ENCODE measurements at places on chromosomes 4 and X. TPM values are rescaled to one million over a fixed set of nuclear protein-coding genes. Genes with fewer than 3 reads are reported as not detected.

The MAGED4 gene
- total RNA-seq = 1.1 TPM

DNA sequence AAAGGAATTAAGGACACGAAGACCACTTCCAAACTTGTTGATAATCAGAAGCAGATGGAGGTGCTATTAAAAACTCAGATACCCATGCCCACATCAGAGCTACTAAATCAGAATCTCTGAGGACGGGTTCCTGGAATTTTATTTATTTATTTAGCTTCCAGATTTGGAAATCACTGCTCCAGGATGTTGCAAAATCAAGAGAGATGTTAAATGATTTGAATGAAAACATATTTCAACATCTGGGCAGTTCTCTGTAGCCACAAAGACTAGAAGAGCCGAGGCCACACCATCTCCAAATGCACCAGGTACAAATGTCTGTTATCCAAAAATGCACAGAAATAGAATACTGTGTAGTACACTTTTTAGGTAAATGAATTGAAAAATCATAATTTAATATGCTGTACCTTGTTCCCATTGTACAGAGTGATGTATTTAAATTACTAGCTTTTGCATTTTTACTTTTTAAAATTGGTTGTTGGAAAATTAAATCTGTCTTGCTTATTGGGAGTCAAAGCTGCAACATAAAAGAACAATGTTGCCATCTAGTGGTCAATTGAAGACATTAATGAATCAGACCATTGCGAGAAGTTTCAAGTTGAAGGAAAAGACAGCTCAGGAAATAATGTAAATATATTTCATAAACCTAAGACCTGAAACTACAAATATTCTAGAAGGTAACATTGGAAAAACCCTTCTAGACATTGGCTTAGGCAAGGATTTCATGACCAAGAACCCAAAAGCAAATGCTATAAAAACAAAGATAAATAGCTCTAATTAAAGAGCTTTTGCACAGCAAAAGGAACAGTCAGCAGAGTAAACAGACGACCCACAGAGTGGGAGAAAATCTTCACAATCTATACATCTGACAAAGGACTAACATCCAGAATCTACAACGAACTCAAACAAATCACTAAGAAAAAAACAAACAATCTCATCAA, 151.3 kb upstream of the TTC29 start:
- no peak for DNase-seq

The CENPVL2 gene
- total RNA-seq = not detected

- DNase-seq = peak; percentile 37
These were observed 77.5 kb downstream of the RLIM start for GRCh38 chrX:74536832-74537371.

DNA sequence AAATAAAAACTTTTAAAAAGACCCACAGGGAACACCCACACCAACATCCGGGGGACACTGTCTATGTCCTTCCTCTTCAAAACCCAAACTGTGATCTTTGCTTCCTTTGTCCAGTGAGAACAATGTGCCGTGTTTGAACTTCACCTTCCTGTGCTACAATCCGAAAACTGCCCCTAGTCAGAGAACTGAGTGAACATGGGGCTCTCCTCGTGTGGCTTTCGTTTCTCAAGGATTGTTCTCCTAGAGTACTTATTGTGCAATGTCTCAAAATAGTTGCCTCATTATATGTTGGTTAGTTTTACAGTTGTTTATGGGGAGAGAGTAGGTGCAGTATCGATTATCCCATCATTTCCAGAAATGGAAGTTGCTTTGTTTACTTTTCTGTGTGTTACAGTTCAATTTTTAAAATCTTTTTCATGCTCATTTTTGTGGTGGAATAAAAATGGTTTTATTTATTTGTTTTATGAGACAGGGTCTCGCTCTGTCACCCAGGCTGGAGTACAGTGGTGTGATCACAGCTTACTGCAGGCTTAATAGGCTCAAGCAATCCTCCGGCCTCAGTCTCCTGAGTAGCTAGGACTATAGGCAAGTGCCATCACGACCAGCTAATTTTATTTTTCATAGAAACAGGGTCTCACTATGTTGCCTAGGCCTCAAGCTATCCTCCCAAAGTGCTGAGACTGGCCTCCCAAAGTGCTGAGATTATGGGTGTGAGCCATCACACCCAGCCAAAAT, 29.9 kb downstream of the RBMX start:
- DNase-seq = no peak

DNA sequence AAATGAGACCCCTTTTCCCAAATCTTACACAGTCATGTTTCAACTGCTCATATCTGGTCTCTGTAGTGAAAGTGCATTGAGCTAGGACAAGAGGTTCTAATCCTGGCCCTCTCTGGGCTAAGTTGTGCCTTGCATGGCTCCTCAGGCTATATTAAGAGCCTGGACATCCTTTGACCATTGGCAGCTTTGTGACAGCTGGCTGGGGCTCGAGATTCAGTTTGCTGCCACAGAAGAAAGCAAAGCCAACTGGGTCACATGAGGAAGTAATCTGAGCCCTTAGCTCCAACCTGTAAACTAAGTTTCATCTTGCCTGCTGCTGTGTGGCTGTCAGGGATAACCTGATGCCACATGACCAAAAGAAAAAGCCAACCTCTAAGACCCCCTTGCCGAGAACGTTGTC, 51.8 kb upstream of the JADE1 start:
- peak; percentile 75 for DNase-seq

DNA sequence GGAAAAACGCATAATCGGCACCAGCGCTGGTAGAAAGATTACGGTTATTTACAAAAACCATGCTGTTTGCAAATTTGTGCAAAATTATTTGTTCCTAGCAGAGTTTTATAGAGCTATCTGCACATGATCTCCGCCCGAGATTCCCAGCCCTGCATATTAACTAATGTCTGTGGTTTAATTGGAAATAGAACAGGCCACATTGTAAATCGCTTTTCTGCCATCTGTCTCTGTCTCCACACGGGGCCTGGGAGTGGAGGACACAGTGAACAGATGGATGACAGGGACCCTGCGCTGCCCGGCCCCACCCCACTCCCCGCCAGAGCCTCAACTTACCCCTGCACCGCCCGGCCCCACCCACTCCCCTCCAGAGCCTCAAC, 126.9 kb downstream of the FAM53A start:
- no peak for DNase-seq

The PNMA6A gene
- 1.9 TPM for total RNA-seq

DNA sequence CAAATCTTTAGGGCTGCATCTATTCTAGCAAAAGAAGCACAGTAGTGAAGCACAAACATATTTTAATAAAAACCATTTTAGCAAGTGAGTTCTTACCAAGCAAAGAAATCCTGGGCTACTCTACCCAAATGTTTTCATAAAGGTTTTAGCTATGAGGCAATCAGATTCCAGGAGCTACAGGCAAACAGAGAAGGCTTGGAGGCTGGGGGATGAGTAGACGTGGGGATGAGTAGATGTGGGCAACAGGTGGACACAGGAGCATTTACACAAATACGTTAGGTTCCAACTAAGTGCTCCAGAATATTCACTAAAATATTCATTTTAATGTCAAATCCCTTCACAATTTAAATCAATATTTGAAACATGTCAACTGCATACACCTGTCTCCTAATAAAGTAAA, 34.5 kb downstream of the ATP11C start:
- DNase-seq = no peak

DNA sequence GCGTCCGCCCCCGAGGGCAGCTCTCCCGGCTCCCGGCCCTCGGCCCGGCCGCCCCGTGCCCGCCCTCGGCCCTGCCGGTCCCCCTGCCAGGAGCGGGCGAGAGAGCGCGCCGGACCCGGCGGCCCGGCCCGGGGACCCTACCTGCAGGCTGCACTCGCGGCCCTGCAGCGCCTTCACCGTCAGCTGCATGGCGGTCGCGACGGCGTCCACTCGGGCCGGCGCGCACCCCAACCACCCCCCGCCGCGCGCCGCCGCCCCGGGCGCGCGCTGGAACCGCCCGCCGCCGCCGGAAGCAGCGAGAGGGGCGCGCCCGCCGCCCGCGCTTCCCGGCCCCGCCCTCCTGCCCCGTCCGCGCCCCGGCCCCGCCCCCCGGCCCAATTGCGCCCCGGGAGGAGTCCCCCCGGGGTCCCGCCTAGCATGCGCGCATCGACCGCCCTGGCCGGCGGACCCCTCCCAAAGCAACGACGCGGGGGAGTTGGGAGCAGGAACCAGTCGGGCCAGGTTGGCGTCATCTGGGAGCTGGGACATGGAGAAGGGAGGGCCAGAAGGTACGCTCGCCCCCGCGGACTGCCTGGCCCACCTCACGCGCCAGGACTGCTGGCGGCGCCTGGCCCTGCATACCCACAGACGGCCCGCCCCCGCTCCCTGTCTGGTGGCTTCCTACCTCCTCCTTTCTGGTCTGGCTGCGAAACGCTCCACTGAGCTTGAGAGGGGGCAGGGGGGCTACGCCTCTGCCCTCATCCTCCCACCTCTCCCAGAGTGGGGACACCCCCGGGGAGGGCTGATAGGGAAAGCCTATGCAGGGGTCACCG, at the start of gene UBL4A:
TSS of gene UBL4A (minus strand) at position 220 of the 812 bp plus-strand sequence. CDS start at position 189, 31 bp downstream.
- DNase-seq = peak; percentile 78

The PHKA1 gene
- 17.3 TPM for total RNA-seq

DNA sequence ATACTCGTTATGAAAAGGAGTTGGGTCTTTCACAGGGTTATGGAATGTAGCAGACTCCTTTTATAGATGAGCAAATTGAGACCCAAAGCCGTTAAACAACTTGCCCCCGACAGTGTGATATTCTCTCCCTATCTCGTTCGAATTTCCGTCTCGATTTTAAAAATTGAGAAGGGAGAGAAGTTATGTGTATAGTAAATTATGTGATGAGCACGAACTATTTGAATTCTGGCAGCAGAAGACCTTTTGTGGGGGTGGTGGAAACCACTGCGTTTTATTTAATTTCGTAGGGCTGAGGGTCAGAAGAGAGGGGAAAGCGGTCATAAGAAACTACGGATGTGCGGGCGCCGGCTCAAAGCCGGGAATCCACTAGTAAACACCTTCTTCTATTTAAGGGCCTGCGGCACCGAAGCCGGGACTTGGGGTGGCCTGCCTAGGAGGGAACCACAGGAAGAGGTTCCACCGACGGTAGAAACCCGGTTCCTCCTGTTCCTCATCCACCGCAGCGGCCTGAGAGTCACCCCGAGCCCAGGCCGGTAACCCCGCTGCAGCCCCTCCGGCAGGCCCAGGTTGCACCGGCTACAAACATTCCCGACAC, 1.5 kb upstream of the DDX3X start:
- DNase-seq = peak; percentile 44

The PCDH19 gene
- 0.84 TPM for total RNA-seq

GRCh38 chrX:11724122-11725017, 33.7 kb upstream of the MSL3 start:
- DNase-seq = no peak

- no peak for DNase-seq
These were observed 220.6 kb upstream of the ARSJ start for GRCh38 chr4:114200026-114200425.

DNA sequence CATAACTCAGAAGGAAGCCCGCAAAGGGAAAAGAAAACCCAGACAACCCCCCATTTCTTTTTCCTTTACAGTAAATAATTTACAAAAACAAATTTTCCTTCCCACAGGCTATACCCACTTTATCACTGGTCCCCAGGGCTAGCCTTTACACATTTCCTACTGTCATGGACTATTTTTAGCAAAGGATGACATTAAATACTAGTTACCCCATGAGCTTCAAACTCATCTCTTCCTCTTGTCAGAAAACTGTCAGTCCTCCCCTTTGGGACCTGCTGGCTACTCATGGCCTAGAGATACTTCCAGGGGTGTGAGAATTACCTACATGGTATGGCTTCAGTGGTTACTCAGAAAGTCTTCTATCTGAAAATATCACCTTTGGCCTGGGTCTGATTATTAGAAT, 11.9 kb downstream of the TSC22D3 start:
- DNase-seq = no peak
